ENCODE measurements at places on chromosomes 12 and 14.

DNA sequence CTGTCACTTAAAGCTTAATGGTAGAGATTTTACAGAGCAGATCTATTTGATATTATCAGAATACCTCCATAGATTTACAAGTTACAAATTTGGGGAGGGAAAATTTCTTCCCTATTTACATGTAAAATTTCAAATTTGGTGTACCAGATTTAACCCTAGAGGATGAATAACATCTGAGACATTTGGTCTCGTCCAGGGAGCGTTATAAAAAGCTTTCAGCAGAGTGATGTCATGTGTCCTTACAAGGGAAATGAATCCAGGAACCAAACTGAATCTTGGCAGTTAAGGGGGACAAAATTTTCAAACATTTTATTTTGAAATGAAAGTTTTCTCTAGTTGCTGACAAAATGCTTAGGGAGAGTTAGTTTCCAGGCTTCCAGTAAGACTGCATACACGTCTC is 4.5 kb upstream of the CDK17 start:
- no peak for DNase-seq

- no peak for DNase-seq
Measured at GRCh38 chr14:37060496-37061260, 111.7 kb downstream of the SLC25A21 start.

GRCh38 chr12:2561367-2561766 is 233.4 kb upstream of the FKBP4 start:
- DNase-seq = no peak

- DNase-seq = no peak
Measured at GRCh38 chr12:117468016-117468415, 106.6 kb upstream of the NOS1 start.

DNA sequence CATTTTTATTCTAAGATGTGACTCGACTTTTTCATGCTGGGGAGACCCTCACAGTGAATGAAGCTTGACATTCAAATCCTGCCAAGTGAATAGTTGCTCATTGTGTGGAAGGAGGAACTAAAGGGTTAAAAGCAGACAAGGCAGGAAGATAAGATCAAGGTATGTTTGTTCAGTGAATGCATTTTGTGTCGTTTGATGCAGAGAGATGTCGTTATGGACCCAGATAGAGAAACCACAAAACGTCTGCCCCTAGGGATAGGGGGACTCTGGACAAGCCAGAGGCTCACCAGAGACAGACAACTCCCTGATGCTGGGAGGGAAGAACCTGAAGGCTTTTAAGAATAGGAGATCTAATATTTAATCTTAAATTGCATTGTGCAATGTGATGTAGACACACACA is 72.5 kb upstream of the MYL2 start:
- no peak for DNase-seq

DNA sequence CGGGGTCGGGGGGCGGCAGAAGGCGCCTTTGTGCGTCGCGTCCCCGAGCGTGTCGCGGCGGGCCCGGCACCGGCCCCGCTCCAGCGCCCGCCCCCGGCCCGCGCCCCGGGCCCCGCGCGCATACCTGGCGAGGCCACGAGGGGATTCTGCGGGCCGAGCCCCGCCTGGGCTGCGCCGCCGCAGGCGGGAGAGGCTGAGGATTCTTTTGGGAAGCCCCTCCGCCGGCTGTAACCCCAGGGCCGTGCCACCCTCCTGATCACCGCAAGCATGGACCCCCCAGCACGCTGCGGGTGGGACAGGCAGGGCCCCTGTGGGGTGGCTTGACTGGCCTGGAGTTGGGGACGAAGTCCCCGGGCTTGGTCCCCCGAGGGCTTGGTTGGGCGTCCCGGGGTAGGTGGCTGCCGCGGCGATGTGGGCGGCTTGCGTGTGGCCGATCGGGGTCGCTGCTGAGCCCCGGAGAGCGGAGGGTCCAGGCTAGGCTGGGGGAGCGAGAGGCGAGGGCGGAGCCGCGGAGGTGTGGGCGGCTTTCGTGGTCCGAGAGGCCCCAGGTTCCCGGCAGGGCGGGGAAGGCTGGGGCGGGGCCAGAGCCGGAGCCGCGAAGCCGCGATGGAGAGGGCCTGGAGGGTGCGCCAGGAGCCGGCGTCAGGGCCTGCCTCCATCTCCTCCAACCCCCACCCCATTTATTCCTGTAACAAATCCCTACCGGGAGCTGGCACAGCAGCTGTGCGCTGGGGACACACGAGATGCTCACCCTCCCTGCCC is 28.4 kb upstream of the GPR132 start:
- DNase-seq = no peak

- no peak for DNase-seq
Measured at GRCh38 chr12:2309647-2310046, 256.9 kb downstream of the CACNA1C start.

- DNase-seq = no peak
Measured at GRCh38 chr12:116884871-116885270, 3.6 kb upstream of the HRK start.

- peak; percentile 24 for DNase-seq
Measured at GRCh38 chr14:74400031-74400685, 25.9 kb downstream of the SYNDIG1L start.

- DNase-seq = no peak
Measured at GRCh38 chr14:104103446-104104075, 18.1 kb downstream of the ASPG start.

DNA sequence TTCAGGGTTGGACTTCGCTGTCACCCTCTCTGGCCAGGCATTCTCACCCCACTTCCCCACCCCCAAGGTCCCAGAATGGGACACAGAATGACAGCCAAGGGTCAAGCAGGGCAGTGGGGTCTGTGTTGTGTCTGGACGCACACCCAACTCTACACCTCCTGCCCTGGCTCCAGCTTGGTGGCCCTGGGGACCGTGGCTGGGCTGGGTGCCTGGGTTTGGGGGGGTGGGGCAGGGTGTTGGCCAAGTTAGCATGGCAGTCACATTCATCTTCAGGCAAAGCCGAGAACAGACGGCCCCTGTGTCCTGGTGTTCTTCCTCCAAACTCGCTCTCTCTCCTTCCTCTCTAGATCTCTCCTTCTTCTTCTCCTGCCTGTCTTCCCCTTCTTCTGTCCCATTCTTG is 5.6 kb downstream of the LRP1 start:
- DNase-seq = no peak

DNA sequence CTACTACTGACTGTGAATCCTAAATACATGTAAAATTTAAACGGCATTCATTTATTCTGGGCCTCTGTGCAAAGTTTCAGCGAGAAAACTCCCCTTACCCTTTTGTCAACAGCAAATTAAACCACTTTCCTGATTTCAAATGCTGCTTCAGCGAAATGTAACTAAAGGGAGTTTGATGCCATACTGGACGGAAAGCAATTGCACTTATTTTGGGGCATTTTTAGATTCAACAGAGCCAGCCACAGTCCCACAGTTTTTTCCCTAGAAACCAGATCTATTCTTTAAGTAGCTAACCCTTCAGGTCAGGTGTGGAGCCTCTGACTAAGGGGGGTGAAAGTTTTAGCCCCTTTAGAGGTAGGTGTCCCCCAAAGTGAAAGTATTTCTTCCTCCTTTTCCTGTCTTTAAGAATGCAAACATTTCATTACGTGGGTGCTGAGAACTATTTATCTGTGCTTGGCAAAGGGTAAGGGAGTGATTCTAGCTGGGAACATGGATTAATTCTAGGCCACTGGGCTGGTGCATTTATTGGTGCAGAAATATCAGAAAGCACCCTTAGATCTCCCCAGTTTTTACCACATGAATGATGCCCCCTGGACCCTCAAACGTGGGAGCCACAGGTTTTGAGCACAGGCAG is 72.7 kb downstream of the SPTB start:
- DNase-seq = no peak
